GM12892 (cell line): ENCODE measurements at places on chromosomes 11 and 22.
A peak's percentile ranks its signal among the peaks of the same experiment; 100 is the strongest.

- no peak for DNase-seq
These were observed 18.1 kb downstream of the CECR2 start for GRCh38 chr22:17387356-17387755.

- no peak for DNase-seq
These were observed 1.7 kb upstream of the RHOD start for GRCh38 chr11:67054836-67055523.

DNA sequence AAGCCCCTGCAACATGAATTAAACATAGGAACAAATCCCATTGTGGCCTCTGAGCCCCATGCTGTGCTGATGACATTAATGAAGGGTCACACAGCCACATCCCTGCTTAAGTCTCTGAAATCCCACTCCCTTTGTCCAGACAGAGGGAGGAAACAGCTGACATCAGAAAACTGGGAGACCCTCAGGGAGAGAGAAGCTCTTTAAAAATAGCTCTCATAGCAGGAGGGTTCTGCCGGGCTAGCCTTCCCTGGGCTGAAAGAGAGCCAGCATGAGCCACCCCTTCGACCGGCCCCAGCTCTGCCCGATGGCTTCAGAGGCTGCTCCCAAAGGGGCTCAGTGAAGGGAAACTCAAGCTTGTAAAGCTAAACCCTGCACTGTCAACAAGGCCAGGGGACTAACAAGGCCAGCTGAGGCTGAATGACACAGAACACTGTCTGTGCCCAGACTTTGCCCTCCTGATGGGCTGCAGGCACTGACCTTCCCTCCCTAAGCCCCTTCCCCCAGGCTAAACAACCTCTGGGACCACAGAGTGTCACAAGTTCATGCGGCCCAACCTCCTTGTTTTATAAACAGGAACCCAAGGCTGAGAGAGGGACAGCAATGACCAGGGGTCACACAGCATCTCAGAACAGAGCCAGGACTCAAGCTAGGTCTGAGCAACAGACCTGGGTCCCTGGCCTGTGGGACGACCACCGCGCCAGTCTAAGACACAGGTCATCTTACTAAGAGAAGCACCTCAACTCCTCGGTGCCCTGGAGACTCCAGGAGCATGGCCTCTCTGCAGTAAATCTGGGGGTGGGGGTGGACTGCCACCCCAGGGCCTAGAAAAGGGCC is 163.8 kb downstream of the CHST1 start:
- DNase-seq: no peak

DNA sequence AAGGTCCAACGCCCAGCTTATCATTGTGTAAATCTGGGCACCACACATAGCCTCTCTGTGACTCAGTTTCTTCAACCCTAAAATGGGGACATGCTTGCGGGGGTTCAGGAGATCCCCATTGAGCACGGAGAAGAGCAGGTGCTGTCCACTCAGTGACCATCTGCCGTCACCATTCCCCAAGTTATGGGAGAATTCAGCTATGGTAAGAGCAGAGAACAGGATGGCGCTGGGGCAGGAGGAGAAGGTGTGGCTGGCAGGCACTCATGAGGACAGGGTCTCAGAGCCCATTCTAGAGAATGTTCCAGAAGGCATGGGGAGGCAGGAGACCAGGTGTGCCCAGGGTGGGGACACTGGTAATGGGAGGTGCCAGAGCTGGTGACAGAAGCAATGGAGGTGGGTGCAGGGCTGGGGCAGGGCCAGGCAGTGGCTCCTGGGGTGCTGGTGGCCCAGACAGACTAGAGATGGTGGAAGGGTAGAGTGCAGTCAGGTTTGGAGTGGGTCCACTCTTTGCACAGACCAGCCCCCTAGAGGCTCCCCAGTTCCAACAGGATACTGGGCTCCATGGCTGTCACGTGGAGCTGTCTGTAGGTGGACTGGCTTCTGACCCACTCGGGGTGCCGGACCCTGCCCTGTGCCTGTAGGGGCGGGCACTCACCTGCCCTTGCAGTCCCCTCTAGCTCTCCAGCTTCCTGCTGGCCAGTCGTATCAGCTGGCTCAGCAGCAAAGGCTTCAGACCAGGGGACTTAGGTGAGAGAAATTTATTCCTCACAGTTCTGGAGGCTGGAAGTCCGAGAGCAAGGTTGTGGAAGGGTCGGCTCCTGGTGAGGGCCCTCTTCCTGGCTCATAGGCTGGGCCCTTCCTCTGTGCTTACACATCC is 84.7 kb downstream of the CDKN1C start:
- DNase-seq: no peak

GRCh38 chr11:46593550-46594373 is at the start of gene AMBRA1:
AMBRA1 (minus strand) TSS chr11:46594023; CDS start chr11:46548380, 45,643 bp downstream.
- peak; percentile 62 for DNase-seq

GRCh38 chr11:72789493-72790131 is 4.2 kb downstream of the STARD10 start:
- DNase-seq: no peak

DNA sequence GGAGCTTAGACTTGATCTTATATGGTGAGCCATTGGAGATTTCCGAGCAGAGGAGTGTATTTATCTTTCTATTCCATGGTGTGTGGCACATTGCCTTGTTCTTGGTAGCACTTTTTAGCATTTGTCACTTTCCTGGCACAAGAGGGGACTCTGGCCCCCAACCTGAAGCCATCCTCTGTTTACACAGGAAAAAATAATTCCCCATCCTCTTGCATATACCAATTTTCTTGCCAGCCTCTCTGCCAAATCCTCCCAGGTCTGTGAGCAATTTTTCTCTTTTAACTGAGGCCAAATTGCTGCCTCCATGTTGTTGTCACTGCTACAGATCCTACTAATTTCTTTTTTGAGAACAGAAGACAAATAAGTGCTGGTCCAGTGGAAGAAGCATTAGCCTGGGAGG is 20.3 kb upstream of the FAM181B start:
- DNase-seq: no peak

- DNase-seq: no peak
These were observed 49.8 kb downstream of the CLMP start for GRCh38 chr11:123145220-123145619.

DNA sequence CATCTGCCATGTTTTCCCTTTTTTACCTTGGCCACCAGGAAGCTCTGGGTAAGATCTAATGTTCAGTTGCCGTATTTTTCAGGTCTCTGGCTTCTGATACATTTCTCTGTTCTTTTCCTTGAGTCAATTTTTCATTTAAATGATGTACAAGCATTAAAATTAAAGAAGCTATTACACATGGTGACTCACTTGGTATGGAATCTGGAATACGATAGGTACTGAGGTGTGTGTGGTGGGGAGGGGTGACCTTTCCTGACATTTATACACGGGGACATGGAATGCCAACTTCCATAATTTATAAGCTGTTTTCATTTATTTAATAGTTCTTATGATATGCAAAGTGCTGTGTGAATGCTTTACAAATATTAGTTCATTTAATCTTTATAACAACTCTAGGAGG is 47.8 kb upstream of the ALX4 start:
- no peak for DNase-seq
